ENCODE measurements at places on chromosomes 4 and X.

DNA sequence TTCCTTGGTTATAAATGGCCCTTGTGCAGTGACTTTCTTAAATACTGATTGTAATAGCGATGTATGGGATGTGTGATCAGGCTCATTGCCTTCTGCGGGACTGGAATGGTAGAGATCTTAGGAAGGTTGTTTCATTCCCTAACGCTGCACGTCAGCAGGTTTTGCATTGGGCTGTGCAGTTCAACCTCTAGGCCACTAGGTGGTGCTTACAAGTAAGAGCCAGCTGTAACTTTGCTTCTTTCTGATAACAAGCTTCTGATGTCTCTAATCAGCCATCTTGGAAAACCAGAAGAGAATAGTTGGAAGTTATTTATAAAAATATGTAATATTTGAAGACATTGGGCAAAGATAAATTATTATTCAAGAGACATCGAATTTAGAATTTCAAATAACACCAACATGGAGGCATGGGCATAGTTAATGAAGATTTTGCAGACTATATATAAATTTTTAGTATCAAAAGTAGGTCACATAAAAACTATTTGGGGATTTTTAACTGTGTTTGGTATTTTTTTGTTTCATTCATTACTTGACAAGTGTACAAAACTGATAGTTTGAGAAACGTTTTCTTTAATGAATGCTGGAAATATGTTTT is 339.7 kb upstream of the PCDH7 start:
- DNase-seq: no peak

DNA sequence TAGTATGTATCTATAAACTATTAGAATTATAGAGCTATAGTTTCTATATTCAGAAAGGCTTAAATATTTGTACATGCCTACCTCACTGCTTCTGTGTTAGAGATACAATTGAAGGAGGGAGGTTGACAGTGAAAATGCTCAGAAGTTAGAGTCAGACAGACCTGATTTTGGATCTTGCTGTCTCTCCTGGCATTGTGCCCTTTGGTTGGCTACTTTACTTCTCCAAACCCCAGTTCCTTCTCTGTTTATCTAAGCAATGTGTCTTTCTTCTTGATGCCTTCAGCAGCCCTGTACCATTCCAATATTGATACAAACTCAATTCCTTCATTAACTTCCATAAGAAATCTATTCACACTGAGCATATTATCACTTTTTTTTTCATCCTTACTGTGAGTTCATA is 28.7 kb downstream of the CCNG2 start:
- DNase-seq: no peak

DNA sequence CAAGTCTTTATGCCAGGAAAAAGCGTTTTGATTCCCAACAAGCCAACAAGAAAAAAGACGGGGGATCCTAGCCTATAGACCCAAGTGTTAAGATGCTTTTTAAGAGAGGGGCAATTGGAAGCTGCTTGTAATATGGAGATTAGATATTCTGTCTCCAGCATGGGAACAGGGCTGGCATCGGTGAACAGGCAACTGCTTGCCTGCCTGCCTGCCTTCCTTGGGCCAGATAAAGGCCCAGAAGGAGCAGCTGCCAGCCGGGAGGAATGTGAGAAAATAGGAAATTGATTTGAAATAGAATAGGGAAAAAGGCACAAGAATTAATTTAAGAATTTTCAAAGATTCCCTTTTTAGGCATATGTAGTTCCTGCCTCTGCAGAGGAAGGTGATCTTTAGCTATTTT is 192.2 kb downstream of the TENM3 start:
- DNase-seq: no peak

- no peak for DNase-seq
Measured at GRCh38 chr4:118400356-118400755, 47.6 kb upstream of the PRSS12 start.

- no peak for DNase-seq
Measured at GRCh38 chrX:13220916-13221315, 98.9 kb downstream of the ATXN3L start.

DNA sequence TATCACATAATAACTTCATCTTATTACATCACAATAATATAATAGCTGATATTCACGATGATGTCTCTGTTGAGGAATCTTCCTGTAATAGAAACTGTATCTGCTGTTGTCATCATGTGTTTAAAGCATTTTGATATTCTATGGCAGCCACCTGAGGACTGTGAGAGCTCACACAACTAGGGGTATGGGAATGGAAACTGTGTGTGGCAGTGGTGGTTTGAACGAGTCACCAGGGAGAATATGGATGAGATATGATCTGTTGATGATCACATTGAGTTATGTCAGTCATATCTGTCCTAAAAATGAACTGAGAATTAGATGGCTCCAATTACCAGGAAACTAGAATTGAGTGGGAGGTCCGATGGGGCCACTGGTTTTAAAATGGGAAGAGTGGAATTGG is 169.6 kb downstream of the MID1IP1 start:
- no peak for DNase-seq

- no peak for DNase-seq
Measured at GRCh38 chr4:172515266-172515879, 653.2 kb upstream of the GALNT7 start.

- DNase-seq: no peak
Measured at GRCh38 chrX:40761762-40762161, 26.4 kb upstream of the MED14 start.

GRCh38 chr4:81472281-81473182 is 825 bp upstream of the RASGEF1B start:
- DNase-seq: peak; percentile 47

- DNase-seq: no peak
Measured at GRCh38 chrX:108417257-108417656, 21.0 kb downstream of the COL4A6 start.

DNA sequence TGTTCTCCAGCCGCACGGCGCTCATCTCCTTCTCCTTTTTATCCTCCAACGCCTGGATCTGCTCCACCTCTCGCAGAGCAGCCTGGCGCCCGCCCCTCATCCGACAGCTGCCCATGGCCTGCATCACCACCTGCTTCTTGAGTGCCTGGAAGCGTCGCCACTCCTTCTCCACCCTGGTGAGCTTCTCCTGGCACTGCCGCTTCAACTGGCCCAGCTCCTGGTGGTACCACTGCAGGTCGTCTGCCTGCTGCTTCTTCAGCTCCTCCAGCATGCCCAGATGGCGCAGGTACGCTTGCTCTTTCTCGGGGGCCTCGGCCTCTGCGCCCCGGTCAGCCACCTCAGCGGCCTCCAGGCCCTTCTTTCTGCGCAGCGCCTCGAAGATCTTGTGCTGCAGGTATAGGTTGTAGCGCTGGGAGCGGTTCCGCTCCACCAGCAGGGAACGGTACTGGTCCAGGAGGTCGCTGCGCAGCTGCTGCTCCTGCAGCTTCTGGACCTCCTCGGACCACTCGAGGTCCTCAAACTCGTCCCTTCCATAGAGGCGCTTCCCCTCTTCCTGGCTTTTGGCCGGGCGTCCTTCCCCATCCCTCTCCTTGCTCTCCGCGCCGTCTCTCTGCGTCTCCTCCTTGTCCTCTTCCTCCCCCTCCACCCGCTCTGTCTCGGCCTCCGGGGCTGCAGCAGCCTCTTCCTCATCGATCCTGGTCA is 1.2 kb upstream of the TADA2B start:
- DNase-seq: no peak

DNA sequence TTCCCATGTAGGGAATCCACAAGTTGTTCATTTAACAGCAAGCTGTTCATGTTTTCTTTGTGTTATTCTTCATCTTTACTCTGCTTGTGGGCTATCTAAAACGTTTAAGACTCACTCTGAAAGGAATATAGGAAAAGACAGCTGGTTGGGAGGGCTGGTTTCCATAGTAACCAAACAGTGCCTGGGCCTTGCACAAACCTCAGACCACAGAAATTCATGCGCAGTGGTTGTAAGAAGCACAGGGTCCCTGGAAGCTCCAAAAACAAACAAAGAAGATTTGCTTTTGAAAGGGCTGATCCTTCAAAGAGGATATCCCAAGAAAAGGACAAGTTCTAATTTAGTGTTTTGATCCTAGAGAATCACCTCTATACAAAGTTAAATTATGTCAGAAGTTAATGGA is 7.8 kb downstream of the SERTM2 start:
- DNase-seq: no peak

DNA sequence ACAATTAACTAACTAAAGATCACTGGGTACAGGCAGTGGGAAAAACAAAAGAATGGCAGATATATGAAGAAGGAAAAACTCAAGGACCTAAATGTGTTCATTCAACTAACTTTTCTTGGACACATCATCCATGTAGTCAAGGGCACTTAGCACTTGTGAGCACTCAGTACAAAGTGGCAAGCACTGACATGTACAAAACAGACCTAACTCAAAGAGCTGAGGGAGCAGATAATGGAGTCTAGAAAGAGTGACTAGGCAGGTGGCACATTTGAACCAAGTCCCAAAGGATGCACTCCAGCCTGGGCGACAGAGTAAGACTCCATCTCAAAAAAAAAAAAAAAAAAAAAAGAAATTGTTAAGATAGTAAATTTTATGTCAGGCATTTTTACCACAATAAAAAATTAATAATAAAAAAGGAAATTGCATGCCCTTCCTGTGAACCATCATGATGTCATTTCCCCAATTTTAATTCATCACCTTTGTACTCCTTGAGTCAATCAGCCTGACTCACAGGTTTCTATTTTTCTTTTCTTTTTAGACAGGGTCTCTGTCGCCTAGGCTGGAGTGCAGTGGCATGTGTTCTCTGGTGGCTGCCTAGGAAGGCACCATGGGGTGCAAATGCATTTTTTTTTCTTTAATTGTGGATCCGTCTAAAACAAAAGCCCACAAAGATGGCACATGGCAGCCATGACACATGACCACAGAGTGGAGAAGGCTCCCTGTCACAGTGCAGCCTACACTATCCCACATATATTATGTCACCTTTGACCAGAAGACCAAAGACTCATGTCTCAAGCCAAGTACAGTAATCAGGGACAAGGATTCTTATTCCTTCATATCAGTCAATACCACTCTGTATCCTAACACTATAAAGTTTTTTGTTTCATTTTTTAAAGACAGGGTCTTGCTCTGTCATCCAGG is 91.9 kb downstream of the CHST7 start:
- no peak for DNase-seq

DNA sequence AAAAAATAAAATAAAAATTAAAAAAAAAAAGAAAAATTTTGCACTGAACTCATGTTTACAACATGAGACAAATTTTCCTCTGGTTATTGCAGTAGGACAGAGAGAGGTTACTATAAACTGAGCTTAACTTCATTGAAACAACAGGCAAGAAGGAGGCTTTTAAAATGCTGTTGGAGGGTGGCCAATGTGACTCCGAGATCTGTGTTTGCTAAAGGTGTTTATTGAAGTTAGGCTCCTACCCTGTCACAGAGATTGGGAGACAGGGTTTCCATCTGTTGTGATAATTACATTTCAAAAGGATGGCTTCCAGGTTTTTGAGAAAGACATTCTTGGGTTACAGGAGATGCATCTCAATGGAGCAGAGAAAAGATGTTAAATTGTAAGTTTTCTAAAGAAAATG is 370.5 kb upstream of the HS3ST1 start:
- no peak for DNase-seq

- no peak for DNase-seq
Measured at GRCh38 chr4:170079981-170080380, 9.8 kb downstream of the AADAT start.

DNA sequence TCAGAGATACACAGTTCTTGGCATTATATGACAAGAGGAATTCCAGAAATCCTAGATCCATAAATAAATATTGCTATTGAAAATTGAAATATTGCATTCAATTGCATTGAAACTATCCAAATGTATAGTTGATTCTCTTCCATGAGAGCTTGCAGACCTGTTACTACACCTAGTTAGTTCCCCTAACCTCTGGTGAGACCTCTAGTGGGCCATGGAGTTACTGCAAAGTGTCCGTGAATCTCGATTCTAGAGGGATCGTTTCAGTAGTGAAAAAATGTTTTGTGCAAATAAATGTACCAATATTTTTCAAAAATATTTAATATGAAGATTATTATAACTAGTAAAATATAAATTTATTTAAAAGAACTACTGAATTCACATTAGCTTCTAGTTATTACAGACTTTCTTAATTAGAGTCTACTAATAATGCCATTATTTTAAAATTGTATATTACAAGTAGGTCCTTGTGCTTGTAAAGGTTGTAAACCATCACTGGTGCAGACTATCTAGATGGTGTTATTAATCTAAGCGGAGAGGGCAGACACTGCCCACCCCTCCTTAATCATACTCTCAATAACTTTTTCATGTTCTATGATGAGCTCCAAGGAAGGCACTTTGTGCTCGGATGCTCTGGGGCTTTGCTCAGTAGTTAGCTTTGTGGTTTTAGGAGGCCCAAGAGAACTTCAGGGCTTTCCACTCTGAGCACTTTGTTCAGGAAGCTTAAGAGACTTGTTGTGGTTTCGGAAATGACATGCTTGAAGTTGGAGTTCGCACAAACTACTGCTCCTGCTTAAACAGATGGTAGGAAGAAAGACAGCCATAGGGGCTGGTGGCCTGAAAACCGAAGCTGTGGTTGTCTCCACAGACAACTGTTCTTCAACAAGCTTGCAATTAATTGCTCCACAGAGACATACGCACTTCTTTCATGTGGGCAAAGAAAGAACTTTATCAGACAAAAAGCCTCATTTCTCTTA is 42.8 kb downstream of the IL21 start:
- peak; percentile 49 for DNase-seq

GRCh38 chrX:126551725-126552312 is 795 bp downstream of the DCAF12L1 start:
- no peak for DNase-seq

- peak; percentile 5 for DNase-seq
Measured at GRCh38 chrX:13473442-13474163, 95.8 kb upstream of the EGFL6 start.

DNA sequence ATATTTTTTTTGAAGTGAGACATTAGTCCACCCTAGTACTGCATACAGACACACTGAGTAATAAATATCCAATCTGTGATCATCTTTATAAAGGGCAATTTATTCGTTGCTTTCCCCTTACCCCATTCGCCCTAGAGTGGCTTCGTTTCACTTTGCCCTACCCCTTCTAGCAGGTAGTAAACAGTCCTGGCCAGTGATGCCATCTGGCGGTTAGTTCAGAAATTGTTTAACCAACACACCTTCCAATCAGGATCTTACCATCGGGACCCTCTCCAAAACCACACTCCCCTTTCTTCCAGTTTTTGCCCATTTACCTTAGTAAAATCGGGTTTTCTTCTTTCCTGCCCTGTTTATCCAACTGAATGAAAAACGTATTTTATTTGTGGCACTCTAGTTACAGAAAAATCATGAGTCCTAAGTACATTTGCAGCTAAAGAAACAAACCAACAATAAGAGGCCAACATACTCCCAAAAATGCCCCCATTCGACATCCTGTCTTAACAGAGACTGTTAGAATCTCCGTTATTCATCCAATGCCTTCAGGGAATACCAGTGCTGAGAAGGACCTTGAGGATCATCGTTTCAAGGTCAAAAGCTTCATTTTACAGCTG is 2.2 kb downstream of the PPA2 start:
- DNase-seq: peak; percentile 68

DNA sequence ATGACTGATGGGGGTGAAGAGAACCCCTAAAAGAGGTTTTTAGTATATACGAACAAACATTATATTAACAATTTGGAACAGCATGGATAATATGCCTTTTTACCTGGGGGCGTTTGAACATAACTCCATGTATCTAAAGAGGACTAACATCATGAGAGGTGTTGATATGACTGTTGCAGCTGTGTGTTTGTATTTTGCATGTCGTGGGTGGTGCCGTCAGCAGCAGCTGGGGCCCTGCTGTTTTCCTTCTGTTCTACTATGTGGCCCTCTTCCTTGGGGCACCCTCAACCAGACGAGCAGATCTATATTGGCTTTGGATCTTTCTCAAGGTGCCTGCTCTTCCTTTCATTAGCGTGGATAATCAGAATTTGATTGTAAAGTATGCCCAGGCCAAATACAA is 11.2 kb downstream of the GBA3 start:
- no peak for DNase-seq
